ENCODE measurements at places on chromosomes 7 and 10. TPM values are rescaled to one million over a fixed set of nuclear protein-coding genes. Genes with fewer than 3 reads are reported as not detected.
A peak's percentile ranks its signal among the peaks of the same experiment; 100 is the strongest.

DNA sequence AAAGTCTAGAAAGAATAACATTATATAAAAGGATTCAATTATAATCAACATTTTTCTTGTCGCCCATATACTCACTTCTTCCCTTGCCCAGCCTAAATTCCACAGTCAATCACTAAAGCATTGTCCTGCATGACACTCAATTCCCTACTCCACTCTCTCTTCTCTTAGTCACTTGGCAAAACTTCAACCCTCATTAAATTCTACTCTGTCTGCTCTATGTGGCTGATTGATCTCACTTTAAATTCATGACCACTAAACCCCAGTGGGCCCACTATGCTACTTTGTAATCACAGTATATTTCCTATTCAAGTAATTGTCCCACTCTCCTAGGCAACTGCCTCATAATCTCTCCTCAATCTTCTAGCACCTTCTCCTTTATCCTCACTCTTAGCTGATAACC lies 54.1 kb downstream of the MTERF1 start:
- no peaks in the 10 kb centered on the region for H3K27me3 ChIP-seq
- no peaks in the 10 kb centered on the region for H3K4me1 ChIP-seq
- DNase-seq: no peak

DNA sequence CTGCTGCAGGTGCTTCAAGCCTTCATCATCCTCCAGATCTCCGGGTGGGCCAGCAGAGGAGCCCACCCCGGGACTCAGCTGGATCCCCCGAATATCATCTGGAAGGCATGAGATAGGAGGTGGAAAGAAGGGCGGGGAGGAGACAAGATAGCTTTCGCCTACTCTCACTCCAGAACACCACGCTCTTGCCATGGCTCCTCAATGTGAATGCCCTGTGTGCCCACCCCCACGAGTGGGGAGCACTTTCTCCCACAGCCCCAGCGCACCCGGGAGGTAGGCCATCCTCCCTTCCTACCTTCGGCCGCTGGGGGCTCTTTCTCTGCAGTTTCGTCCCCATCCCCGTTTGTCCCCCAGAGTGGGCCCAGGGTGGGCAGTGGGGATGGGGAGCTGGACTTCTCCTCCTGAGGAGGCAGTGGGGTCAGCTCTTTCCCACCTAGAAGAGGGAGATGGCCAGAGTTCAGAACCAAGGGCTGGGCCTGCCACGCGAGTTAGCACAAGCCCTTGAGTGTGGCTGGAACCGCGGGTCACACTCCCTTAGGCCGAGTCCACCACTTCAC lies 8.9 kb downstream of the GIGYF1 start:
- no peak for DNase-seq
- H3K4me1 ChIP-seq: no peaks in the 10 kb centered on the region
- H3K27ac ChIP-seq: no peak overlapping the region
- H3K4me3 ChIP-seq: no peak overlapping the region

GRCh38 chr7:149414745-149415390 lies 46.0 kb downstream of the ZNF777 start:
- no peaks in the 10 kb centered on the region for H3K4me1 ChIP-seq
- no peaks in the 10 kb centered on the region for H3K36me3 ChIP-seq
- DNase-seq: no peak
- no peak overlapping the region for H3K27ac ChIP-seq
- peak overlapping the region; percentile 14 for H3K4me3 ChIP-seq
- H3K27me3 ChIP-seq: no peaks in the 10 kb centered on the region

CTNNA3 gene
- 0.67 TPM for total RNA-seq

GRCh38 chr10:101575580-101576210 lies 12.4 kb downstream of the POLL start:
- no peak overlapping the region for H3K4me3 ChIP-seq
- DNase-seq: peak; percentile 50
- no peaks in the 10 kb centered on the region for H3K27me3 ChIP-seq
- no peak overlapping the region for H3K27ac ChIP-seq
- H3K4me1 ChIP-seq: peaks cover 2% of the 10 kb centered on the region
- H3K36me3 ChIP-seq: peaks cover 25% of the 10 kb centered on the region

DNA sequence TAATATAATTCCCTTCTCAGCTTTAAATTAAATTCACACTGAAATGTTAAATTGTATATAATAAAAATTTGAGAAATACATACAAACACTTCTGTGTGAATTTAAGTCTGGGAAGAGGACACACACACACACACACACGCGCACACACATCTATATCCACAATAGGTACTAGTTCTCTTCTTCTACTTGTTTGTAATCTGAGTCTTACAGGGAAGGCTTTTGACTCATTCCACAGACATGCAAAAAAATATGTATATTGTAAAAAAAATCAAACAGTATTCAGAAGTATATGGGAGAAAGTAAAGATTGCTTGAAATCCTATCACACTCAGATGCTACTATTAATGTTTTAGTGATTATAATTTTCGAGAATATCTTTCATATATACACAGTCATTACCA lies 276.2 kb downstream of the MDFIC start:
- H3K4me3 ChIP-seq: no peak overlapping the region
- no peaks in the 10 kb centered on the region for H3K27me3 ChIP-seq
- H3K36me3 ChIP-seq: no peaks in the 10 kb centered on the region
- H3K27ac ChIP-seq: no peak overlapping the region
- no peaks in the 10 kb centered on the region for H3K4me1 ChIP-seq

- no peaks in the 10 kb centered on the region for H3K4me1 ChIP-seq
- H3K4me3 ChIP-seq: no peak overlapping the region
- H3K27ac ChIP-seq: no peak overlapping the region
- no peaks in the 10 kb centered on the region for H3K36me3 ChIP-seq
- no peak for DNase-seq
- H3K27me3 ChIP-seq: no peaks in the 10 kb centered on the region
Measured at GRCh38 chr7:95927756-95928155, 155.4 kb downstream of the DYNC1I1 start.

- H3K27me3 ChIP-seq: peaks cover 14% of the 10 kb centered on the region
- no peaks in the 10 kb centered on the region for H3K36me3 ChIP-seq
- no peak overlapping the region for H3K27ac ChIP-seq
- H3K4me3 ChIP-seq: peak overlapping the region; percentile 51
Measured at GRCh38 chr10:128150045-128150493, 23.8 kb upstream of the MKI67 start.

DEPP1 gene
- total RNA-seq: 160 TPM

Measured in upper lobe of right lung (tissue), 1 donor.